ENCODE measurements at places on chromosomes 2 and 18.

DNA sequence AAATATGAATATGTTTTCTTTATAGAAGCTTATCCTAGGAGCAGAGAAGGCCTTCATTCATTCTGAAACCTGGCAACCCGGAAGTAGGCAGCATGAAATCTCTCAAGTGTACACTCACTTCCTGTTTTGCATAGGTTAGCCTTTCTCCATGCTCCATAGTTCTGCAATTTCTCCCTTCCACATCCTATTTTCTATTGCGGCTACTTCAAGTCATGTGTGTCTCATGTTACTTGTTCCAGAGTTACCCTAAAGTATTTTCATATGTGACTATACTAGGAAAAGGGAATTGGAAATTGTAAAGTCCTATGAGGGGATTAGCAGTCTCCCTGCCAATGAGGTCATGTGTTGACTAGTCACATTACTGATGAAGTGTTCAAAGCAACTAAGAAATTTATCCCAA lies 320.6 kb downstream of the NCKAP5 start:
- no peak for DNase-seq

DNA sequence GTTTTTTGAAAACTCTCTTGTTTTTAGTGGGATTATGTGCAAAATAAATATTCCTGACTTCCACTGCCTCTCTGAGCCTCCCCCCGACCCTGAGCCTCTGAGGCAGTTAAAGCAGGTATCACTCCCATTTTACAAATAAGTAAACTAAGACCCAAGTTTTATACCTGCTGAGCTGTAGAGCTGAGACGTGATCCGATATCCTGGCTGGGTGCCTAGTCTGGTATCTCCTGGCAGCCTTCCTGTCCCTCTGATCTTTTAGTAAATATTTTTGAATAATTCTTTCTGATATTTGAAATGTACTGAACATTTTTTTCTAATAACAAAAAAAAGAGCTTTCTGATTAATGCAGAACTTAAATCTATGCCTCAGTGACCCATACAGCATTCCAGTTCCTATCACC lies 108.3 kb upstream of the NOSTRIN start:
- no peak for DNase-seq

DNA sequence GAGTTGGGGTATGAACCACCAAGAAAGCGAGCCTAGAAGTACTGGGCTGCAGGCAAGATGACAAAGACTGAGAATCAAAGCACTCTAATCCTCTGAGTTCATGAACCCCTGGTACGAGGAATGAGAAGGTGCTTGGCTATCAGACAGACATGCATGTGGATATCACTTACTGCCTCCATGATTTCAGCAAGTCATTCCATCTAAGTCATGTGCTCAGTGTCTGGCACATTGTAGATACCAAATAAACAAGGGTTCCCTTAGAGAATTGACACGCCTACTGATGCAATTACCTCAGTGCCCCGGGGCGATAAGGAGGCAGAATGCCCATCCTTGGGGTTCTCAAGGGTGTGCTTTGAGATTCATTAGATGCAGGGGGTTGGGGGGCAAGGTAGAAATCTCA lies 125.6 kb upstream of the PKDCC start:
- no peak for DNase-seq

GRCh38 chr2:178830451-178830850 lies 23.2 kb upstream of the TTN start:
- DNase-seq = no peak

DNA sequence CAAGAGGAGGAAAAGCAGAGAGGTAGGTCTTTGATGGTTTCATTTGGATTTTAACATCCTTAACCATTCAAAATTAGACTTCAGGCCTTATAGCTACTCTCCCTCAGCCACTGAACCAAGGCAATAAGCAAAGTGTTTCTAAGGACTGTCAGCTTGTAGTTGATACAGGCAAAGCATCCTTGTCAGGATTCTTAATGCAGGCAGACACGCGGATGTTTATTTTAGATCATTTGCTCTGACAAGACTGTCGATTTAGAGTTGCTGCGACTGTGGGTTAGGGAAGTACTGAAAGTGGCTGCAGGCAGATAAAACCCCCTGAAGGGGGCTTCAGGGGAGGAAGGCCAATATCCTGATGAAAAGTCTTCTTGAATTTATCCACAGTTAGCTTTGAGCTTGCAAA lies 46.6 kb downstream of the CDH20 start:
- no peak for DNase-seq

GRCh38 chr2:217661378-217661777 lies 341.4 kb downstream of the TNS1 start:
- no peak for DNase-seq

GRCh38 chr2:232714969-232715368 lies 17.8 kb downstream of the GIGYF2 start:
- no peak for DNase-seq

- DNase-seq = no peak
Observed at GRCh38 chr2:68800027-68800401, 65.4 kb downstream of the ARHGAP25 start.

DNA sequence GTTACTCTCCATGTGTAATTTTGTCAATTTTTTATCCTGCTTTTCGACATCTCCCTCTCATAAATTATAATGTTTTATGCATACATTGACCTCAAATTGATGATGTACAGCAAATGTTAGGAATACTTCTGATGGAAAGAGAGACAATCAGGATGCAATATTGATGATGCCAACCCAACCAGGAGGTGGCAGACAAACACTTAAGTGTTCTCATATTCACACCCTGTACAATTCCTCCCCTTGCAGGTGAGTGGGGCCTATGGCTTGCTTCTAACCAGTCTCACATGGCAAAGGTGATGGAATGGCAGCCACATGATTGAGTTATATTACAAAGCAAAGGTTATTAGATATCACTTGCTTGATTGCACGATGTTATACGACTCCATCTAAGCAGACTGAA lies 594.3 kb upstream of the REG3G start:
- no peak for DNase-seq

DNA sequence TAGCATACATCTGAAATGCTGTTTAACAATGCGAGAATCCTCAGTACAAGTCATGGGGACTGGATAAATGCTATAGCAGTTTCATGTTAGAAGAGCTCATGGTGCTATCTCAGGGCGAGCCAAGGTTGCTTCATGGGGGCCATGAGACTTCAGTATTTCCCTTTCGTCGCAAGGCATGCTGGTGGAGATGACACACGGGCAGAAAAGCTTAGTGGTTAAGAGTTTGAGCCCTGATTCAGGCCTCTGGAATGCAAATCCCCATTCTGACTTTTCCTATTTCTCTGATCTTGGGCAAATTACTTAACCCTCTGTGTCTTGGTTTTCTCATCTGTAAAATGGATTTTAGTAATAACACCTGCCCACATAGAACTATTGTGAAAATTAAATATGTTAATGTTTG lies 57.4 kb upstream of the EPHA4 start:
- no peak for DNase-seq

DNA sequence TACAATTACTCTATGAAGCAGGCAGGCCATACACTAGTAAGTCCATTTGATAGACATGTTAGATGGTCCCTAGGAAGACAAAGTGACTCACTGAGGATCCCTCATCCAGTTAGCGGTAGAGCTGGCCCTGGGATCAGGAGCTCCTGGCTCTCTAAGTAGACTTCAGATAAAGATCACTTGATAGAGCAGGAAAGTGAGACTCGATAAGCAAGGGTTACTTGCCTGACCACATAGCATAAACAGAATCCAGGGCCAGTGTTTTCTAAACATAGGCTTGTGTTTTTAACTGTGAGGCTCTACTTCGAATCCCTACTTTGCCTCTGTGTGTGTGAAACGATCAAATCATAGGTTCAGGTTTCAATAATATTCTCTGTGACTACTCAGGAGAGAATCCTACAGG lies 355.2 kb upstream of the TRIB2 start:
- no peak for DNase-seq

- no peak for DNase-seq
Observed at GRCh38 chr2:135999899-136000298, 14.5 kb upstream of the DARS1 start.

DNA sequence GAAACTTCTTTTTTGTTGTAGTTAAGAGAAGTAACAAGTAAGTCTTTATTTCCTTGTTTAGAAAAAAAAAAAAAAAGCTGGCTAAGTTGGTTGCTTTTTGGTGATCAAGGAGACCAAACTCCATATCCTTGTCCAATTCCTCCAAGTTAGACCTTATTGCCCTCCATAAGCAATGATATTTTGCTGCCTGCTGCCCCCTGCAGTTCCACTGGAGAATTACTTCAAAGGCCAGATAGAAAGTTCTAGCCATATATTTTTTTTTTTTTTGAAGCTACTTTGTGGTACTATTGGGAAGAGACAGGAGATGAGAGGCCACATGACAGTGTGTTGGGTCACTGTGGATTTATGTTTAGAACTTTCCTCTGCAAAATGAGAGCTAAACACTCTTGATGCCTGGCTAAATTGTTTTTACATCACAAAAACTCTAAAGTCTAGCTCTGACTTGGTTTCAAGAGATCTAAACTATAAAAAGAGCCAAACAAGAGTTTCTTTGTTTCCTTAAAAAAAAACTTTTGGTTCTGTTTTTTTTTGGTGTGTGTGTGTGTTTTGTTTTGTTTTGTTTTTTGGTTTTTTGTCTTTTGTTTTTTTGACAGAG lies 80.7 kb upstream of the RASGRP3 start:
- DNase-seq = no peak

GRCh38 chr2:216650626-216651257 lies 17.5 kb downstream of the IGFBP2 start:
- no peak for DNase-seq

- DNase-seq = peak; percentile 92
Observed at GRCh38 chr18:49588971-49589370, 27.1 kb downstream of the LIPG start.

DNA sequence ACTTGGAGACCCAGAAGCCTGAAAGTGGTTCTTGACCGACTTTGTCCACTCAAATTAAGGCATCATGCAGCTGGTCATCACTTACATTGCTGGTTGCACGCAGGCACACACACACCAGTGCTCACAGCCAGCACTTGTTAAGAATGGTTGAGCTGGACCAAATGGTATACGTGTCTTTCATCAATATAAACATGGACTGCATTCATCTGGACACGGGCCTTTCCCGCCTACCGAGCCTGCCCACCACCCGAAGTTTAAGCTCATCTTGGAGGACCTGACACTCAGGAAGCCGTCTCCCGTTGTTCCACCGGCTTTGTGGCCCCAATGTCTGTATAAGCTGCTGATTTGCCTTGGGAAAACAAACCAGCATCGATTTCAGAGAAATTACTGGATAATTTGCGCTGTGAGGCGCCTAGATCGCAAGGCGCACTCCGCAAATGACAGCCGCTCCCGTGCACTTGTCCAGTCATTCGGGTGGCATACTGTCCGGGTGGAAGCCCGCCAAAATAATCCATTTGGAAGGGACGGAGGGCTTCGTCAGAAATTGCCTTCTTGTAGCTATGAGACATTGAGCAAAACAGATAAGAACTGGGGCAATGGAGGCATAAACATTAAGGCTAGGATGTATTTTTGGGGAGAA lies 40.1 kb upstream of the AKAIN1 start:
- peak; percentile 67 for DNase-seq

GRCh38 chr2:84779781-84780180 lies 101.1 kb downstream of the TRABD2A start:
- DNase-seq = no peak

DNA sequence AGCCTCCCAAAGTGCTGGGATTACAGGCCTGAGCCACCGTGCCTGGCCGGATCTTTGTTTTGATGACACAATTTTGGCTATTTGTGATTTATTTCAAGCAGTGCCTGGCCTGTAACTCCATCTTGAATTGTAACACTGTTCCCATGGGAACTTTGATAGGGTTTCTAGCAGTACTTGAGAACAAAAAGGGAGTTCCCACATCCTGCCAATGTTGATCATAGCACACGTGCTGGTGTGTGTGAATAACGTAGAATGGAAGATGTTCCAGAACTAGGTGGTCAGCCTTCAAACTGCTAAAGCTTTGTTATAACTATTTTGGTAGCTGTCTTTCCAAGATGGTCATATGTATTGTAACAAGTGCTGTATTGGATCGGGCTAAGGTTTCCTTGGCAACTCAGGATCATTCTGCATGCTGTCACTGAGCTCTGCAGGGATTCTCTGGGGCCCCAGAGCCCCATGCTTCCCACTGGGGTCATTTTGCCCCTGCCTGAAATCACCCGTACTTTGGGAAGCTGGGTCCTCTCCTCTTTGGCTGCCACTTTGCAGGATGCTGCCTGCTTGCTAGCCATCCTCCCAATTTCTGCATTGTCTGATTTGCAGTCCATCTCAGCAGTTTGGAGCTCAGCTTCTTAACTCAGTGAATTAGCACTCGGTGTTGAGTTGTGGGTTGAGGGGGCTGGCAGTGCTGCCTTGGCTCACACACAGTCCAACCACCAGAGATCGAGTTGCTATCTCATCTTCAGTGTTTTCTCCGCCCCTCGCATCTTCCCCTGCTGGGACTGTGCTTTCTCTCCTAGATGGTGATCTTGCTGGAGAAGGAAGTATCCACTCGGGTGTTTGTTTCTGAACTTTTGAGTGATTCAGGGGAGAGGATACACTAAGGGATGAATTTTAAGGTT lies 26.8 kb downstream of the SH3RF3 start:
- DNase-seq = no peak

GRCh38 chr2:165868211-165868610 lies 74.2 kb upstream of the GALNT3 start:
- DNase-seq = peak; percentile 92

DNA sequence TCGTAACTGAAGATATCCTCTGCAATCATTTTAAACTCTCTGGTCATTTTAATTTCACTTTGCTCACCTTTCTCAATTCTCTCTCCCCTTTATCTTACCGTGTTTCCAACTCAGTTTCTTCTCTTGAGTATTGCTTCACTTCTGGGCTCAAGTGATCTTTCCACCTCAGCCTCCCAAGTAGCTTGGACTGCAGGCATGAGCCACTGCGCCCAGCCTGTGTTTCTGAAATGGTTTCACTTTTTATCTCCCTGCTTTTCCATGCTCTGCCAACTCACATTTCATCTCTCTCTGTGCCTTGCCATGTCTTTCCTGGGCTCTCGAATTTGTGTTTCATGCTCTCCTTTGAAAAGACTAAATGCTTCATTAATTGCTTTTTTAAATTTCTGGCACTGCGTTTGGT lies 30.5 kb upstream of the TMEM131 start:
- no peak for DNase-seq

DNA sequence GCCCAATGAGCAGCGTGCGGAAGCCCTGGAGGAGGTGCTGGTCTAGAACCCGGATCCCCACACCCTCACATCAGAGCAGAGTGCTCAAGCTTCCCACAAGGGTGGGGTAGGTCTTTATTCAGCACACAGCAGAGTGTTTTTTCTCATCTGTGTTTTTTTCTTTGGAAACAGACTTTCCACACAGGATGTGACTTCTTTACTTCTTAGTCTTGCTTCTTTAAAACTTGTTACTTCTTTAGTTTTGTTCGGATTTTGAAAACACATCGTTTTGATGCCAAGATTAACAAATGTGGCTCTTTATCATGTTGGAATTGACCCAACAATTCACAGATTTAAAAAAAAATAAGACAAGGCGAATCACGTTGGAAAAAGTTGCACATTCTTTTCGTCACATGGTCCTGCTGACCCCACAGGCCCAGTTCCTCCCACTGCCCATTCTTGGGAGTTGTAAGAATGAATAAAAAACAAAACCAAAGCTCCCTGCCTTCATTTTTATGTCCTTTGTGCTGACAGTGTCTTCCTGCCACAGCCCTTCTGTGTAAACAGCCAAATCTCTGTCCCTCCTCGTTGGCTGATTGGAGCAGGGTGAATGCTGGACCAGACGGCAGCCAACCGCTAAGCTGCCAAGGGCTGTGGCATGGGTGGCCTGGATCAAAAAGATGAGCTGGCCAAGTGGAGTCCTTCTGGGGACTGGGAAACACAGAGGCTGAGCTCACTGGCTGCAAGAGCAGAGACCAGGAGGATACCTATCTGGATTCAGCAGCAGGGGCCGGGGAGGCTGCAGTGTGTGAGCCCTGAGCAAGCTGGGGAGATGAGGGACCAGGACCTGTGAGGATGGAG lies 81.6 kb downstream of the TWIST2 start:
- DNase-seq = no peak

All from NCI-H2171 (cell line).